ENCODE measurements at places on chromosomes 4 and X.

DNA sequence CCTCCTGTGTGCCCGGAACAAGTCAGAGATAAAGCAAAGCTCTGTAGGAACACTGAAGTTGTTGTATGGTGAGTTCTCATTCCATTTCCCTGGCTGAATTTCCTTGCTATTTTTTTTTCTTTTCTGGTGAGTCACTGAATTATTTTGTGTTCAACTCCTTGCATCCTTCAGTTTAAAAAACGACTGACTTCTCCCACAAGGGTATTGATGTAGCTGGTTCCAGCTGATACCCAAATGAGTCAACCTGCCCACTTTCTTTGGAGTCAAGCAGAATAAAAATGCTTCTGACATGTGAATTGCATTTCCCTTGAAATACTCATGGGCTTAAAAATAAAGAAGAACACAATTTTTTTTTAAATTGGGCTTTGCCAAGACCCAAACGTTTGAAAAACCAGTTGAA, 85.5 kb downstream of the SHOX start:
- no peak for DNase-seq

GRCh38 chrX:66632981-66633380, 5.9 kb downstream of the EDA2R start:
- no peak for DNase-seq

DNA sequence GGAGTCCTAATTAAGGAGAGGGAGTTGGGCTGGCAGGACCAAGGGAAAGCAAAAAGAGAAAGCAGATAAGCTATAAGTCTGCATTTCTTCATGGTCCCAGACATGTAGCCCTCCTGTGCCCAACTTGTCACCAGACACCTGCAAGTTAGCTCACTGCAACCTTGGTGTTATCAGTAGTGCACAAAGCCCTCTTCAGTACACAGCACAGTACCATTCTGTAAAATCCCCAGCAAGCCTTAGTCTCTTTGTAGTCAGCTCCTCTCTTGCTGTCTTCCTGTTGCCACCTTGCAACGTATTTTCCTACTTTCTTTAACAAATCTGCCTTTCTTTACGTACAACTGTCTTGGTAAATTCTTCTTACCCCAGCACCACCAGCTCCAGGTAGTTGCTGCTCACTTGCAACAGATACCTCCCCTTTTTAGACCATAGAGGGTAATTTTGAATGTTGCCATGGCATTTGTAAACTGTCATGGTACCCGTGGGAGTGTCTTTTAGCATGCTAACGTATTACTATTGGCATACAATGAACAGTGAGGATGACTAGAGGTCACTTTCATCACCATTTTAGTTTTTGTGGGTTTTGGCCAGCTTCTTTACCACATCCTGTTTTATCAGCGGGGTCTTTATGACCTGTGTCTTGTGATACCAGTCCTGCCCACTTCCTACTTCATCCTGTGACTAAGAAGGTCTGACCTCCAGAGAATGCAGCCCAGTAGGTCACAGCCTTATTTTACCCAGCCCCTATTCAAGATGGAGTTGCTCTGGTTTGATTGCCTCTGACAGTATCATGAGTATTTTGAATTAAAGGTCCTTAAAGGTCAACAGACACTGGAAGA, 28.3 kb upstream of the AP1S2 start:
- no peak for DNase-seq

- peak; percentile 12 for DNase-seq
Observed at GRCh38 chrX:47093248-47093647, 15.0 kb downstream of the RGN start.

- peak; percentile 32 for DNase-seq
Observed at GRCh38 chr4:151304755-151305154, 20.6 kb downstream of the SH3D19 start.

- no peak for DNase-seq
Observed at GRCh38 chrX:7108030-7108429, 39.5 kb upstream of the STS start.

GRCh38 chr4:35164063-35164462, 1080.3 kb downstream of the ARAP2 start:
- no peak for DNase-seq

GRCh38 chrX:47229427-47229826, 3.4 kb upstream of the USP11 start:
- no peak for DNase-seq

- DNase-seq = no peak
Observed at GRCh38 chr4:139873111-139873860, 207.7 kb downstream of the MGST2 start.

DNA sequence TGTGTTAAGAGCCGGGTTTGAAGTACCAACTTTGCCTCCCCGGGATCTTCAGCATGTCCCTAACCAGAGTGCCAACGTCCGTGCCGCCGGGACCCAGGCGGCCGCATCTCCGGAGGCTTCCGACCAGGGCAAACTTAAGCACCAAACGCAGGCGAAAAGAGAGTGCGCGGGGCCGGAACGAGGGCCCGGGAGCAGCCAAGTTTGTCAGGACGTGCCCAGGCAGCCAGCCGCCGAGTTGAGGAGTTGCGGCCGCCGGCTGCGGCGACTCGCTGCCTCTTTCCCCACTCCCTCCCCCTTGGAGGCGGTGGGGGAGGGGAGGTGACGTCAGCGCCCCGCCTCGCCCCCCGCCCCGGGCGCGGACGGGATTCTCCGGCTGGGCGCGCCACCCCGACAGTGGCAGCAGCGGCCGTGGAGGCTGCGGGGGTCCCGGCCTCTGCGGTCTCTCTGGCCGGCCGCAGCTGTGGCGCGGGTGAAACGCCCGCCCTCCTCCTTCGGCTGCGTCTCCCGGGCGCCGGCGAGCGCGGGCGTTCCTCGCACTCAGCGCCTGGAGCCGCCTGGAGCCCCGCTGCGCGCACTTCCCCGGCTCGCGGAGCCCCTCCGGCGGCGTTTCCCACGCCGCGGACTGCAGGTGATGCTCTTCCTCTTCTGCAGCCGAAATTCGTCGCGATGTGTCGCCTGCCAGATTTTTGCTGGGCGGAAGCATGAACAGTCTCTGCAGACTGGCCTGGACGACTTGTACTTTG, 2.9 kb upstream of the FAT1 start:
- DNase-seq = no peak

DNA sequence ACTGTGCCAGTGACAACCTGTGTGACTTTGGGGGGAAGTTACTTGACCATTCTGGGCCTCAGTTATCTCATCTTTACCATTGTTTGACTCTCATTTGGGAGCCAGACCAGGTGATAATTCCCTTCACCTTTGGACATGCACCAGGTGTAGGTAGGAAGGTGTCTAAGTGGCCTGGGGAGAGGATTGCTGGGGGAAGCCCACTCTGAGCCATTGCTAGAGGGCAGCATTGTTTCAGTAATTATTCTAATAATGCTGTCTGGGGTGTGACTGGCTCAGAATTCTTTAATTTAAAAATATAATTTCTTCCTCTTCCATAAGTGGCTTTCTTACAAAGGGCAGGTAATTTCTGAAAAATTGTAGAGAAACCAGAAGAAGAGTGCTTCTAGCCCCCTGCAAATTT, 104.3 kb downstream of the RTL9 start:
- DNase-seq = no peak

- DNase-seq = no peak
Observed at GRCh38 chrX:120477453-120477852, 8.4 kb upstream of the LAMP2 start.

- no peak for DNase-seq
Observed at GRCh38 chr4:104983615-104984179, 163.0 kb upstream of the TET2 start.

- no peak for DNase-seq
Observed at GRCh38 chrX:53644751-53645150, 41.8 kb downstream of the HUWE1 start.

- no peak for DNase-seq
Observed at GRCh38 chr4:87677731-87678130, 27.7 kb downstream of the DMP1 start.

DNA sequence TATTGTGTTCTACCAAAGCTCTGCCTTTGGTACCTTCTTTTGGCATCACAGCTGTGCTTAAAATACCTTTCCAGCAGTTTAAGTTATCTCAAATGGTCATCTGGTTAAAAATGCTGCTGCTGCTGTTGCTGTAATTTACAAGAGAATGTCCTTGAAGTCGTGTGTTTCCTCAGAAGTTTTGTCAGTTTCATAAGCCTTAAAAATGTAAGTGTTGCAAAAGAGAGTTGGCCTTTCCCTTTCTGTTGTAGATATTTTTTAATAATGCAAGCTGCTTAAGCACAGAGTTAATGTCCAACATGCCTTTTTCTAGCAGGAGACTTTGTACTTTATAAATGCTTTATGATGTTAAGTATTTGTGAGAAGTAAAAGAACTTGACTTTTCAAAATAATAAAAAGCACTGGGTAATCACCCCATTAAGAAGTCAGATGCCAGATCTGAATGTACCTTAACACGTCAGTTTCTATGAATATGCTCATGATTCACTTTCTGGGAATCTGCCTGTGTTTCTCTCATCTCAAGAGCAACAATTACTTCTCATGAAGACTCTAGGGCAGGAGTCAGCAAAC, 35.3 kb upstream of the TENM3 start:
- DNase-seq = no peak

- no peak for DNase-seq
Observed at GRCh38 chr4:86522349-86522748, 71.8 kb upstream of the PTPN13 start.

- peak; percentile 54 for DNase-seq
Observed at GRCh38 chrX:22748093-22748999, 251.4 kb upstream of the DDX53 start.

DNA sequence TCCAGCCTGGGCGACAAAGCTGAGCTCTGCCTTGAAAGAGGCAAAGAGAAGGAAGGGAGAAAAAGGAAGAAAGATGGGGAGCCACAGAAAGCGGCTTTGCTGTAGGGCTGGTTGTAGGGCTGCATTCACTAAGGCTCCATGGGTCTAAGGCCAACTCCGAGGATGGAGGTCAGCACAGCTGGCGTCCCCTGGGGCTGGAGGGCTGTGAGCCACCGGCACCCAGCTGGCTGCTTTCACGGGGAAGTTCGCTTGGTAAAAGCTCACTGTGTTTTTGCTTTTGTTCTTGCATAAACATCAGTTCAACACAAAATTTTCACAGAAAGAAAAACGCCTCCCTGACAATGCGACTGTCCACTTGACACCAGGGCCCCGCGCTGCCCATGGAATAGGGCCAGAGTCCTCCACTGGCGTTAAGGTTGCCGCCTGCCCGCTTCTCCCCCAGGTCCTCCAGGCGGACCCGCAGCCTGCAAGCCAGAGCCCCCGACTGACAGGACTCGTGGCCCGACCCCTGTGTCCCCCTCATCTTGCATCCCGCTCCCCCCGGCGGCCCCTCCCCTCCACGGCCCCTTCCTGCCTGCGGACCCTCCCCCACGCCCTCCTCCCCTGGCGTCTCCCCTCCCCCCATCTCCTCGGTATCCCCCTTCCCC, 1.1 kb downstream of the RNF212 start:
- DNase-seq = no peak

GRCh38 chr4:125319311-125319710, 4.6 kb downstream of the FAT4 start:
- no peak for DNase-seq

- peak; percentile 49 for DNase-seq
Observed at GRCh38 chr4:6472387-6473263, at the start of gene PPP2R2C. Gene PPP2R2C, minus strand, starts transcription at chr4:6472614. Its CDS starts 385 bp downstream, at chr4:6472229.

- no peak for DNase-seq
Observed at GRCh38 chrX:65610040-65610439, 57.4 kb upstream of the MSN start.
